Activated CD8-positive, alpha-beta memory T cell treated with anti-CD3 and anti-CD28 coated beads for 4 hours (primary cell): ENCODE measurements at places on chromosomes 5 and 9.

DNA sequence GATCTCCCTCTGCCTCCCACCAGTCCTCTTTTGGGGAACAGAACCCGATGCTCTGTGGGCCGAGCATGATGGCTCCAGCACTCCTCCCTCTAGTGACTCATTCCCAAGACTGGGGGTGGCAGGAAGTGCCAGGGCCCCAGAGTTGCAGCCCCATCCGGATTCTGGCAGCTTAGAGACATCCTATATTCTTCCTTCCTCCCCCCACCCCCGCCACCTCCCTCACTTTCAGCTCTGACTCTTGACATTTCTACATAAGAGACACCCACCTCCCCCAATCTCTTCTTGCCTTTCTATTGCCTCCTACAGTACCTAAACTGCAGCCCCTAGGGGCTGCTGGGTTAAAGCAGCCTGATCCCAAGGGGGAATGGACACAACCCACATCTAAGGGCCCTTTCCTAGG lies 47.1 kb upstream of the MATR3 start:
- DNase-seq: peak; percentile 8

- DNase-seq: no peak
Measured at GRCh38 chr9:135692410-135692809, 6.9 kb downstream of the SOHLH1 start.

- no peak for DNase-seq
Measured at GRCh38 chr5:9547122-9547947, 1.5 kb upstream of the SEMA5A start.

- DNase-seq: no peak
Measured at GRCh38 chr9:82923912-82924605, 138.9 kb downstream of the RASEF start.

- DNase-seq: no peak
Measured at GRCh38 chr5:154271936-154272514, 81.5 kb downstream of the GALNT10 start.

DNA sequence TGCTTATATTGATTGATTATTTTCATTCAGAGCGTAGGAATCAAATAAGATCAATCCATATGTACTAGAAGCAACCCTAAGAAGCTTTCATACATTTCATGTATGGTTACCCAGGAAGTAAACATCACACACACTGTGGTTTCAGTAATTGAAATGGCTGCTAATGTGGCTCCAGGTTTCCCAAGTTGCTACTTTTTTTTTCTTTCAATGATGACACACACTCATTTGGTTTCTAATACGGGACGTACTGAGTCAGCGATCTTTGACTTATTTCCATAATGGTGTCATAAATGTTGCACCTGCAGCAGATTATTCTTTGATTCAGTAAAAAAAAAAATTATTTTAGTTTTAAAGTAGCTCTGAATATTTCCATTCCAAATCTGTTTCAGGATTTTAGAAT lies 248.6 kb downstream of the CTNND2 start:
- DNase-seq: no peak

DNA sequence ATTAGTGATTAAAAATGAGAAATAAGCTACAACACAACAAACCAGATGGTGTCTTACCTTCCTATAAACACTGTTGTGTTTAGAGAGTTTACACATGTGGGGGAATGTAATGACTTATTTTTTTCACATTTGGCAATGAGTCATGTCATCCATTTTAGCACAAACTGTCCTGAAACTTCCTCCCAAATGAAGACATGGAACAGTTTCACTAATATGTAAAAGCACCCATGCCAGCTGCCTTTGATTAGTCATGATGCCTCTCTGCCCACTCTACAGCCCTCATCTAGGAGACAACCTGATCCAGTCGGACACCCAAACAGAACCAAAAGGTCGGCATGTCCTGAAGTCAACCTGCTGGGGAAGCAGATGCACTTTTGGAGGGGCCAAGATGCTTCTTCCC lies 98.2 kb downstream of the SEMA5A start:
- no peak for DNase-seq

GRCh38 chr5:130966990-130967525 lies 198.0 kb downstream of the HINT1 start:
- DNase-seq: no peak

GRCh38 chr5:138539791-138540190 lies 3.2 kb downstream of the ETF1 start:
- DNase-seq: no peak

- DNase-seq: no peak
Measured at GRCh38 chr5:106408141-106408540, 1262.6 kb downstream of the EFNA5 start.

DNA sequence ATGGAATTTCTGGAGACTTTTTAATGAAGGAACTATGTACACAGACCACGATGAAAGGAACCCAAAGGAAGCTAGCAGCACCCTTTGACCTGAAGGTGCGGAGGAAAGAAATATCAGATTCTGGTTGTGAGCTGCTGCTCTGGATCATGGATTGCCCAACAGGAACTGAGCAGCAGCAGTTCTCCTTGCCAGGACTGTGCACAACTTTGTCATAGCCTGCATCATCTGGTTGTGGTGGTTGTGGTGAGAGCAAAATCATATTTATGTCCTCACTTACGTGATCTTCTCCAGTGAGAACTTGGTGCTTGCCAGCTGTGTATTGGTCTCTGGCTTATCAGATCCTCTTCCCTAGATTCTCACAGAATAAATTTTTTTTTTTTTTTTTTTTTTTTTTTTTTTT lies 70.7 kb upstream of the LPAR1 start:
- DNase-seq: no peak

DNA sequence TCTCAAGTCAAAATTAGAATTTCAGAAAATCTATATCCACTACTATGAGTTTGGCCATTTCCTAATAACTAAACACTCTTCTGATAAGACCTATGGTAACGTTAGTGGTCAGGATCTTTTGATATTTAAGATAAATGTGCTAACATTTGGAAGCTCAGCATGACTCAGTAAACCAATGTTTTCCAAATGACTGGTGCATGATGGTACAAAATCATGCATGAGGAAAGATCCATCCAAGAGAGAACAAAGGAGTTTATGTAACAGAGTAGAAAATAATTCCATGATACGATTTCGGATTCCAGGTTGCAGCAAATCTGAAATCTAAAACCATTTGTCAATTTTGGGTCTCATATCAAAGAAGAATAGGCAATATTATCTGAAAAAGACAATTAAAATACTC lies 279.2 kb downstream of the NSG2 start:
- DNase-seq: no peak

DNA sequence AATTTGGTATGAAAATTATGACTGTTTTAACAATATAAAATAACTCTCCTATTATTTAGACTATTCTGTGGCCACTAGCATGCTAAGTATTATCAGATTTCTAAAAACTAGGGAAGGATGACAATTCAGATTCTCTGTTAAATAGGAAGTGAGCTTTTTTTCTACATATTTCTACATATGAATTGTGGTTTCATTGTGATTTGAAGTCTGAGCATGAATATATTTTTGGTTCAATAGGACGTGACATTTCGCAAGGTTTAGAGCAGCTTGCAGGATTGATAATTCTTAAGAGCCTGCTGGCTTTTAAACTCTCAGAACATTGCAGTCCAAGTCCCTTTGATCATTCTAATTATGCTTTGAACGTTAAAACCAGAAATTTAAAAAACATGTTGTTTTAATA lies 82.9 kb downstream of the ADGRV1 start:
- no peak for DNase-seq

- no peak for DNase-seq
Measured at GRCh38 chr9:126563556-126563955, 50.2 kb upstream of the LMX1B start.

DNA sequence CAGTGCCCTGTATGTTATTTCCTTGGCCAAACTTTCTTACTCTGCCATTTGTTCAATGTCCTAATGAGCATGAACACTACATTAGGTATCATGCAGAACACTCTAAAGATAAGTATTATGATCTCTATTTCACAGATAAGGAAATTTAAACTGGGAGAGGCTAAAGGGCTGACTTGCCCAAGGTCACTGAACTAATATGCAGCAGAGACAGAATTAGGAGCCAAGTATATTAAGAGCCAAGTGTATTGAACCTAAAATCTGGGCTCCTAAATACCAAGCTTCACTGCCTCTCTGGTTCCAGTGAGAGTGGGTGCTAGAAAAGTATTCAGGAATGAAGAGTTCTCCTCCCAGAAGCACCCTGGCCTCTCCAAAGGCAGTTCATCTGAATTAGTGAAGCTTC lies 13.5 kb downstream of the NR4A3 start:
- DNase-seq: no peak

DNA sequence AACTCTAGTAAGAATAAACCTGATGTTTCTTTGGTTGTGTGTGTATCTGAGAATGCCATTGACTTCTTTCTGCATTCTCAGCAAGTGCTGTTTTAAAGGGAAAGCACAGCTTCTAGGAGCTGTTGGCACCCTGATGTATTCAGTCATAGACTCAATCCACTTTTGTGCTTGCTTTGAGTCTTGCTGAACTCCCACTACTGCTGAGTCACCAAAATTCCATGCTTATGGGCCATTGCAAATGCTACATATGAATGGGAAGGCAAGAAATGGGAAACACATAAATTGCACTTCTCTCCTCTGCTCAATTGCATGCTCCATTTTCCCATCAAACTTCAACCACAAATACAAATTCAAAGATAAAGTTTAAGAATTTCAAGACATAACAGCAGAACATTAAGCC lies 9.8 kb upstream of the FTMT start:
- no peak for DNase-seq

DNA sequence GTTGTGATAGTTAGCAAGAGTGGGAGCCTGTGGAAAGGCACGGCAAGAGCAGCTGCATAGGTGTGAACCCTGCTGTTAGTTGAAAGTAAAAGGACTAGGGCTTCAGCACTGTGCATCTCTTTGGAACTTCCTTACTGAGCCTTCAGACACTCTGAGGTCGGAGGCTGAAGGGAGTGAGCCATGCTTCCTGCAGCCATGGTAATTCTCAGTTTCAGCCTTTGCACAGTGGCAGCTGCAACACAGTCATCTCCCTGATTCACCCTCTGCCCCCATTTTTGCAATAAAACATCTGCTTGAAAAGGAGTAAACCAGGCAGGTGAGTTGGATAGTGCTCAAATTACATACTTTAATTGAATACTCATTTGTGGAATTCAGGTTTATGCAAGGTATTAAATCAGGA lies 6.5 kb upstream of the TLE4 start:
- DNase-seq: no peak

DNA sequence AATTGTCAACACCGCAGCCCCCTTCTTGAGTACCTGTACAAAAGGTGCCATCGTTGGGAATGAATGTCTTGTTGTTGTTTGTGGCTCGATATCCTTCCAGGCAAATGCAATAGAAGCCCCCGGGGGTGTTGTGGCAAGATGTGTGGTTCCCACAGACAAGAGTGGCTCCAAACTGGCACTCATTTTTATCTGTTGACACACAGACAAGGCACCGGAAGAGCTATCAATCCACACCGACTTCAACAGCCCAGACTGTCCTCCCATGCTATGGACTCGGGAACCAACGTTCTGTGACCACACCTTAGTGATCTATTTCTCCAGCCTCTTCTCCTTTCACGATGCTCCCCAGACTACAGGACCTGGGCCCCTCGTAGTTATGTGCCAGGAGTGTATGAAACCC lies 25.9 kb downstream of the SUSD1 start:
- DNase-seq: no peak

DNA sequence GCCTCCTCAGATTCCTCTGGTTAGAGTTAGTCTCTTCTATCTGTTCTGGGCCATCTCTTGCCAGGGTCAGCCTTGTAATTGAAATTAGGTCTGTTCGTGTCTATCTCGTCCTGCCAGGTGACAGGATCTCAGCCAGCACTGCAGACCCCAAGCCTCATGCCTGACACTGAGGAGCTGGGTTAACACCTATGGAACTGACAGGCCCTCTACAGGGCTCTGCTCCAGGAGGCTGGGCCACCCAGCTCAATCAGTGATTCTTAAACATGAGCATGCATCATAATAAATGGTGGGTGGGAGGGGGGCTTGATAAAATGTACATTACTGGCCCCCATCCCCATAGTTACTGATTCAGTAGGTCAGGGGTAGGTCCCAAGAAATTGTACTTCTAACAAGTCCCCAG lies 103.4 kb downstream of the PSD2 start:
- DNase-seq: no peak

DNA sequence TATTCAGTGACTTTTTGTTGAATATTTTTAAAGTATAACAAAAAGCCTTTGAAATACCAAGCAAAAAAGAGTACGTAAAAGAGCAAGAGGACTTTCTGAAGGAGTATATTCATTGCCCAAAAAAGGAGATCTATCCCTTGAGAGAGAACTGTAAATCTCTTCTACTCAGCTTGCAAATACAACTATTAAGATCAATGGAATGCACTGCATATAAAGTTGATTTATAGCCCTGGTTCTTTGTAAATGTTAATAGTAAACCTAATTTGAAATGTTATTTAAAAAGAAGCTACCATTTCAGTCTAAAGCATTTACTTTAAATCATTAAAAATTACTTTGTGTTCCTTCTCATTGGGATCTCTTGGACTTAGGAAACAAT lies 168.1 kb downstream of the PDE4D start:
- DNase-seq: no peak

GRCh38 chr5:94228791-94229190 lies 389.6 kb downstream of the KIAA0825 start:
- no peak for DNase-seq

DNA sequence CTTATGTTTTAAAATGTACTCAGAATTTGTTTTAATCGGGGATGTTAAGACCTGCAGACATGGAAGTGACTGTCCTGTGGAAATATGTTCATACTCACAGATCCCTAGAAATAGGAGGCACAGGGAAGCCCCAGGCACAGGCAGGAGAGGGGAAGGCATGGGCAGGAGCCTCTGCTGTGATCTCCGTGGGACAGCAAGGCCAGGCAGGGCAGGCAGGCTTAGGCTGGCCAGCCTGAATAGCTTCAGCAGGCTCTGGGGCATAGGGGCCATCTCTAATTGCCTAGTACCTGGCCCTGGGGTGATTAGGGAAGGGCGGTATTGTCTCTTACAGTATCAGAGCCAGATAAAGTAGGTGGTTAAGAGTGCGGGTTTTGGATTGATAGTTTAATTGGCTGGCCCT lies 59.8 kb upstream of the PLEKHG4B start:
- no peak for DNase-seq

- DNase-seq: no peak
Measured at GRCh38 chr5:75037106-75037505, 15.3 kb downstream of the GCNT4 start.

- peak; percentile 13 for DNase-seq
Measured at GRCh38 chr5:176985516-176985915, 21.1 kb downstream of the UIMC1 start.

GRCh38 chr5:17267106-17267505 lies 49.7 kb downstream of the BASP1 start:
- no peak for DNase-seq

- DNase-seq: no peak
Measured at GRCh38 chr9:108134486-108135128, 645.0 kb upstream of the KLF4 start.

- DNase-seq: no peak
Measured at GRCh38 chr5:72210888-72211678, 103.8 kb downstream of the MAP1B start.

GRCh38 chr9:102106439-102106838 lies 368.0 kb upstream of the GRIN3A start:
- no peak for DNase-seq

DNA sequence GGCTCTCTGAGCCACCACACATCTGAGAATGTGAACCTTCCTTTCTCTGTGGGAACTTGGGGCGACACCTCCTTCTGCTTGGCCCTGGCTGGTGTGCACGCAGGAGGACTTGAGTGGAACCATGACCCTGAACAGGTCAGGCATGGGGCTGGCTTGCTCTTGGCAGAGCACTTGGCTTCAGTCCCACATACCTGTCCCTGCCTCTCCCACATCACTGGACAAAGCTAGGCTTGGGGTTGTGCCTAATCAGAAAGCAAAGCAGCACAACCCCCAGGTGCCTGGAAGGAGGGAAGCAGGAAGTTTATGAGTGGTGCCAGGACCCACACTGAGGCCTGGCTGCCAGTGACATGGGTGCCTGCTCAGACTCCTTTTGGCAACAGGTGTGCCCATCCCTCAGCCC lies 13.2 kb downstream of the GADD45G start:
- DNase-seq: no peak
